Left kidney (tissue), 8 donors: ENCODE measurements at places on chromosomes 4 and X. TPM values are rescaled to one million over a fixed set of nuclear protein-coding genes. Genes with fewer than 3 reads are reported as not detected.

DNA sequence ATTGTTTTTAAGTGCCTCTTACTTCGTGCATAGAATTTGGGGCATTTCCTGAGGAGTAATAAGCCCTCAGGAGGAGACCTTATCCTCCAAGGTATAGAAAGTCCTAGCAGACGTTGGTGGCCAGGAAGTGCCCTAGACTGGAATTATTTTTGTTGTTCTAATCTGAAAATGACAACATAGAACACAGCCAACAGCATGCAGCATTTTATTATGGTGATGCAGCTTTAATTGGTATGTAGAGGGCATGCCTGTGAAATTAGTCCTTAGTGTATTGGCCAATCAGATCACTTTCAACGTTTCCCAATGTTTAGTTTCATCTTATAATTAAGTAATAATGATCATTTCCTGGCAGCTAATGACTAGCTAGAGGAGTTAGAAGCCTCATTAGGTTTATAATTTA, 199.2 kb downstream of the SHROOM3 start:
- DNase-seq, result no peak

- no peak for DNase-seq
These were observed 96.2 kb upstream of the ANK2 start for GRCh38 chr4:112953262-112953661.

GRCh38 chrX:136531951-136532350, at the start of gene VGLL1:
VGLL1 (plus strand) TSS chrX:136532215; CDS start chrX:136536021, 3,806 bp downstream.
- no peak for DNase-seq

DNA sequence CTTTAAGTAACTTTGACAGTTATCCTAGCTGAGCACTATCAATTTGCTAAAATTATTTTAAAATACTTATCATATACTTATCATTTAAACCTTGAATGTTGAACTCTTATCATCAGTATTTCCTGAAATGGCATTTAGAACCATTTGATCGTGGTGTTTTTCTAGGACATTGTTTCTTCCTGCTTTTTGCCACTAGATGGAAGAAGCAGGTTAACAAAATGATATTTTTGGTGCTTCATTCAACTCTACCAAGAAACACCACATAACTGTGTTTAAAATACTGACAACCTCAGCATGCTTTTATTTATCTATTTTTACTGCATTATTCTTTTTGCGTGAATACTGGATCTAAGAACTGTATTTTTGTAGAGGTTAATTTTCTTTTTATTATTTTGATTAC, 44.6 kb downstream of the C4orf33 start:
- no peak for DNase-seq

DNA sequence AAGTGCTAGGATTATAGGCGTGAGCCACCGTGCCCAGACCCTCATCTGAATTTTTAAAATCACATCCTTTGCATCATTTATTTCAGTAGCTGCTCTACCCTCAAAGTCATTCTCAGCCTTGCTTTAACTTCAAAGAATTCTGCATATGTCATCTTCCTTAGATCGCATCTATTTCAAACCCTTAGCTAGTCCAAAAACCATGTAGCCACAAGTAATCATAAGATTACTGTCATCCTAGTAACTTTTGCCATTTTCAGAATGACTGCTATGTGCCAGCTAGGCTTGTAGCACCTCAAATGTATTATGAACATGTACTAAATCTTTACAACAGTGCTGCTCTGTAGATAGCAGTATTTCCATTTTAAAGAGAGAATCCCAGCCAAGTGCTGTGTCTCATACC, 45.5 kb upstream of the KLF3 start:
- no peak for DNase-seq

GRCh38 chr4:141731481-141731880, 95.1 kb downstream of the IL15 start:
- DNase-seq, result no peak

GRCh38 chrX:45083314-45083713, 117.4 kb downstream of the DIPK2B start:
- DNase-seq, result no peak

DNA sequence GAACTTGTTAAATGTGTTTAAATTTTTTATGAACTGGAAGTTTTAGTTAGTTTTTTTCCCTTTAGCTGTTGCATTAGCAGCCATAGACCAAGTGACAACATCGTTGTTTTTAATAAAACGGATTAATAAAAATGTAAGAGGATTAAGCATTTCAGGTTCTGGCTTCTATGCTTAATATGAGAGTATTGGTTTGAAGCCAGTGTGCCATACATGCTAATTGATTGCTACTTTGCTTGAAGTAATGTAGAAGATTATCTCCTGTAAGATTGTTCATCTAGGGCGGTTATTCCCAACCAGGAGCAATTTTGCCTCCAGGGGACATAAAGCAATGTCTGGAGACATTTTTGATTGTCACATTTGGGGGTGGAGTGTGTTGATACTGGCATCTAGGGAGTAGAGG, 54.3 kb downstream of the TLL1 start:
- no peak for DNase-seq

SOWAHD gene
- 0.38 TPM for polyA plus RNA-seq

GRCh38 chr4:7960017-7960789, 20.5 kb upstream of the AFAP1 start:
- no peak for DNase-seq

DNA sequence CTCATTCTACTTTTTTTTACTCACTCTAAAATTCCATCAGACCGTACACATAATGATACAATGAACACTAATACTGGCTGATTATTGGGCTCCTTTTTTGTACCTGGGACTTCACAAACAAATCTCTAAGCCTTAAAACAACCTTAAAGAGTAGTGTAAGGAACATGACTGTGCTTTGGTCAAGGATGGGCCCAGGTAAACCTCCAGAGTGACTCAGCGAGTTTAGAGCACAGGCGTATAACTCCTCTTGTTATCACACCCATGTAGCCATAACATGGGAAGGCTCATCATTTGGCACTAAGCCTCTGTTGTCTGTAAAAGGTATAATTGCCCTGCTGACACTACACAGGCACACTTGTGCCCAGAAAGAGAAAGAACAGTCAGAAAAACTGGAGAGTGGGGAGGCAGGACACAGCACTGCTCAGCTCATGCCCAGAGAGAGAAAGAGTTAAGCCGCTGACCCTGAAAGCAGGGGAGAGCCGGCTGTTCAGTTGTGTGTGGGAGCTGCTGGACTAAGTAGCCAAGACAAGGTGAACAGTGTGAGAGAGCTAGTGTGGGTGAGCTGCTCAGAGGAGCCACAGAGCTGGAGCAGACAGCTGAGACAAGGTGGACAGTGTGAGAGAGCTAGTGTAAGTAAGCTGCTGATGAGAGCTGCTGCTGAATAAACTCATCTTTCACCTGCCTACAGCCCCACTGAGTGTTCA, 319.6 kb upstream of the BMP3 start:
- no peak for DNase-seq

DNA sequence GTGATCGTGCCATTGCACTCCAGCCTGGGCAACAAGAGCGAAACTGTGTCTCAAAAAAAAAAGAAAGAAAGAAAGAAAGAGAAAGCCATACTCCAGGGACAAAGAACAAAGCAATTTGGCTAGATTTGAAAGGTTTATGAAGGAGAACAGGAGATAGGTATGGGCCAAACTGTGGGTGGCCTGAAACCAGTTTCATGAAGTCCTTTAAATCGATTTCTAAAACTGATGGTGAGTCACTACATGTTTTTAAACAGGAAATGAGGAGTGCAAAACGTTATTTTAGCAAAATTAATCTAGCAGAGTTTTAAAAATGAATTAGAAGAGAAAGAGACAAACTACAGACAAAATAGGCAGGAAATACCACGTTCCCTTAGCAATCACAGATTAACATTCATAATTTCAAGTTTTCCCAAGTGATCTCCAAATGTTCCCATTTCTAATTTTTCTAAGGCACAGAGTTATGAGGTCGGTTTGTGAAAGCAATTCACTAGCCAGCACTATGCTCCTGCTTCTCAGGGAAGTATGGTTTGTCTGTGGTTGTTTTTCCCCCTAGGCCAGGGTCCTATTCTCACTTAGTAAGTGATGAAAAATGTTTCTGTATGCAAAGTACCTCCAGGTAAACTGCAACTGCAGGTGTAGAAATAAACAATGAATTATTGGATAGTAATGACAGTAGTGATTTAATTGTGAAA, 190.6 kb downstream of the PPP3CA start:
- DNase-seq, result no peak

ERCC6L gene
- polyA plus RNA-seq, result 6.9 TPM
